ENCODE measurements at places on chromosomes 1 and 21. TPM values are rescaled to one million over a fixed set of nuclear protein-coding genes. Genes with fewer than 3 reads are reported as not detected.

Gene WNT4
- total RNA-seq, result 0.69 TPM

Gene TRNP1
- 38.3 TPM for total RNA-seq

Gene CYP4A22
- 4.1 TPM for total RNA-seq

Gene HAO2
- total RNA-seq, result 1.9 TPM

Gene SMIM11
- 2.6 TPM for total RNA-seq

Gene AIM2
- 4.6 TPM for total RNA-seq

Gene CCNL2
- 199 TPM for total RNA-seq

Gene YTHDF2
- total RNA-seq, result 61.0 TPM

Gene CITED4
- 78.6 TPM for total RNA-seq

Gene LSM10
- total RNA-seq, result 29.5 TPM

Gene KCNE2
- total RNA-seq, result not detected

Gene LYPD8
- total RNA-seq, result 3.2 TPM

Gene PLA2G2C
- total RNA-seq, result 0.31 TPM

Gene CHD5
- total RNA-seq, result 0.85 TPM

Gene CCT3
- 149 TPM for total RNA-seq

Gene GUCA2B
- total RNA-seq, result not detected

Gene KRTAP13-1
- total RNA-seq, result not detected

Gene CACNA1S
- not detected for total RNA-seq

Gene TSPEAR
- 0.22 TPM for total RNA-seq

Gene MR1
- total RNA-seq, result 29.3 TPM

Gene GJC2
- total RNA-seq, result 6.0 TPM

Gene TMEM82
- 2.0 TPM for total RNA-seq

Gene SLC1A7
- total RNA-seq, result not detected

Gene UBL4B
- total RNA-seq, result not detected

Gene C1orf87
- total RNA-seq, result 0.38 TPM

Gene RAB42
- 3.3 TPM for total RNA-seq

Gene CHODL
- total RNA-seq, result 2.0 TPM

Gene RHEX
- 39.5 TPM for total RNA-seq

Gene RNF186
- 2.7 TPM for total RNA-seq

Gene APH1A
- 147 TPM for total RNA-seq

Gene APP
- 1,303 TPM for total RNA-seq

Gene PARS2
- total RNA-seq, result 7.1 TPM

Gene TTLL10
- total RNA-seq, result 1.5 TPM

Gene SAMSN1
- 10.4 TPM for total RNA-seq

Gene CLIC4
- total RNA-seq, result 315 TPM

Gene LCE1E
- total RNA-seq, result not detected

Gene PM20D1
- 0.69 TPM for total RNA-seq
